ENCODE measurements at places on chromosomes 4 and X.

GRCh38 chr4:39047681-39048080 lies 14.4 kb upstream of the KLHL5 start:
- peaks cover 7% of the 10 kb centered on the region for H3K36me3 ChIP-seq
- no peak for DNase-seq
- H3K27ac ChIP-seq: no peak overlapping the region
- H3K4me3 ChIP-seq: no peak overlapping the region
- H3K27me3 ChIP-seq: no peaks in the 10 kb centered on the region

GRCh38 chr4:45442466-45442865 lies 681.4 kb downstream of the GABRG1 start:
- H3K4me3 ChIP-seq: no peak overlapping the region
- DNase-seq: no peak
- H3K27ac ChIP-seq: no peak overlapping the region
- H3K27me3 ChIP-seq: no peaks in the 10 kb centered on the region
- H3K4me1 ChIP-seq: no peaks in the 10 kb centered on the region

- no peaks in the 10 kb centered on the region for H3K36me3 ChIP-seq
- H3K27ac ChIP-seq: no peak overlapping the region
- no peaks in the 10 kb centered on the region for H3K4me1 ChIP-seq
- no peak overlapping the region for H3K4me3 ChIP-seq
Measured at GRCh38 chr4:189002475-189002874, 863.2 kb downstream of the TRIML1 start.

- H3K4me3 ChIP-seq: no peak overlapping the region
- no peaks in the 10 kb centered on the region for H3K27me3 ChIP-seq
- no peak overlapping the region for H3K27ac ChIP-seq
- peaks cover 4% of the 10 kb centered on the region for H3K36me3 ChIP-seq
- H3K4me1 ChIP-seq: peaks cover 16% of the 10 kb centered on the region
- no peak for DNase-seq
Measured at GRCh38 chr4:159308566-159309340, 205.9 kb downstream of the RAPGEF2 start.

GRCh38 chrX:100995469-100995868 lies 26.0 kb downstream of the ARL13A start:
- no peak overlapping the region for H3K27ac ChIP-seq
- peaks cover 5% of the 10 kb centered on the region for H3K36me3 ChIP-seq
- no peak for DNase-seq

DNA sequence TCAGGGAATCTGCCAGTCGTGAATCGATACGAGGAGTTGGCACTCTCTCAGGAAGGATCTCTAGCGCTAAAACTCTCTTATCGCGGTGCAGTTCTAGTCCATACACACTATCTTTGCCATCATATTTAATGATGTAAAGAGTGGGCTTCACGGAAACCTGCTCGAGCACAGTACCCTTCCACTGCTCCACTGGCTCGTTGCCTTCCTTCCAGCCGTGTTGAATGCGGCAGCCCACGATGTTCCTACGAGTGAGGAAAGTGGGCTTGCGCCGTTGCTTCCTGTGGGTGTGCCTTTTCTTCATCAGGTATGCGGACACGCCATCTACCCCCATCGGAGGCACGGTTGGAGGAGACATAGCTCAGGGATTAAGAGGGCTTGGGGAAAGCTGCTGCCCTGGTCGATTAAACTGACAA lies 661 bp downstream of the SPIN4 start:
- peak overlapping the region; percentile 59 for H3K27ac ChIP-seq
- peak overlapping the region; percentile 83 for H3K4me3 ChIP-seq
- no peak for DNase-seq
- peaks cover 1% of the 10 kb centered on the region for H3K36me3 ChIP-seq
- H3K27me3 ChIP-seq: no peaks in the 10 kb centered on the region
- peaks cover 17% of the 10 kb centered on the region for H3K4me1 ChIP-seq

GRCh38 chr4:110950731-110951130 lies 327.9 kb upstream of the PITX2 start:
- H3K27me3 ChIP-seq: no peaks in the 10 kb centered on the region
- H3K27ac ChIP-seq: no peak overlapping the region
- no peaks in the 10 kb centered on the region for H3K36me3 ChIP-seq
- DNase-seq: no peak
- no peaks in the 10 kb centered on the region for H3K4me1 ChIP-seq

- no peaks in the 10 kb centered on the region for H3K36me3 ChIP-seq
- no peak overlapping the region for H3K4me3 ChIP-seq
- H3K4me1 ChIP-seq: peaks cover 6% of the 10 kb centered on the region
- no peak overlapping the region for H3K27ac ChIP-seq
- no peak for DNase-seq
Measured at GRCh38 chr4:146029939-146030710, 91.5 kb upstream of the ZNF827 start.

- H3K36me3 ChIP-seq: no peaks in the 10 kb centered on the region
- H3K27me3 ChIP-seq: no peaks in the 10 kb centered on the region
- DNase-seq: no peak
- no peak overlapping the region for H3K27ac ChIP-seq
- no peak overlapping the region for H3K4me3 ChIP-seq
- H3K4me1 ChIP-seq: no peaks in the 10 kb centered on the region
Measured at GRCh38 chr4:127210893-127211649, 421.7 kb upstream of the INTU start.

DNA sequence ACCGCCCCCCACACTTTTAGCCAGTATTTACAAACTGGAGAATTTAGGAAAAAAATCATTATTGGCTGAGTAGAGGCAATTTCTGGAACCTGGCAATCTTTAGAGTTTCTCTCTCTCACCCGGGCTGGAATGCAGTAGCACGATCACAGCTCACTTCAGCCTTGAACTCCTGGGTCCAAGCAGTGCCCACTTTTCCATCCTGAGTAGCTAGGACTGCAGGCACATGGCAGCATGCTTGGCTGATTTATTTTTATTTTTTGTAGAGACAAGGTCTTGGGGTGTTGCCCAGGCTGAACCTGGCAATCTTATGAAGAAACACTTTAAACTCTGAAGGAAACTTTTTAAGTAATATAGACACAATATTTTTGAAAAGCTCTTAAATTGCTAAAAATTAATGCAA lies 120.1 kb downstream of the AFF1 start:
- H3K4me3 ChIP-seq: no peak overlapping the region
- no peak overlapping the region for H3K27ac ChIP-seq
- H3K4me1 ChIP-seq: peaks cover 74% of the 10 kb centered on the region
- DNase-seq: no peak
- no peaks in the 10 kb centered on the region for H3K27me3 ChIP-seq

DNA sequence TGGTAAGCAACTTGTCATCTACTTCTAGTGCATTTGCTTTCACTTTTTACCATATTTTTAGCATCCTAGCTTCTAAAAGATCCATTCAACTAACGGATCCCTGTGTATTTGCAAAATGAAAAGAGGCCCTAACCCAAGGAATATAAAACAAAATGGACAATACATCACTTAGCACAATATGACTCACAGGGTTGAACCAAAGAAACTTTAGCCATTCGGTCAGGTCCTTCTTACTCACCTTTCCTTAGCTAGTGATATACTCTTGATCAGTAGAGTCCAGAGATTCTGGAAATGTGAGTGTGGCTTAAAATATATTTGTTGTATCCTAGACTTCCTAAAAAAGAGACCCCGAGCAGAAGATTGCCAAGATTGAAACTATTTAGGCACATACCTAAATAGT lies 19.5 kb downstream of the TMPRSS11E start:
- DNase-seq: no peak
- no peaks in the 10 kb centered on the region for H3K36me3 ChIP-seq
- no peak overlapping the region for H3K27ac ChIP-seq
- H3K4me3 ChIP-seq: no peak overlapping the region
- peaks cover 4% of the 10 kb centered on the region for H3K4me1 ChIP-seq

GRCh38 chrX:118254611-118255010 lies 91.3 kb upstream of the WDR44 start:
- DNase-seq: no peak
- H3K27ac ChIP-seq: no peak overlapping the region
- H3K4me3 ChIP-seq: no peak overlapping the region

GRCh38 chr4:86791126-86791525 lies 58.1 kb downstream of the SLC10A6 start:
- H3K4me1 ChIP-seq: no peaks in the 10 kb centered on the region
- H3K36me3 ChIP-seq: no peaks in the 10 kb centered on the region
- no peak overlapping the region for H3K27ac ChIP-seq
- no peaks in the 10 kb centered on the region for H3K27me3 ChIP-seq
- no peak overlapping the region for H3K4me3 ChIP-seq
- DNase-seq: no peak

GRCh38 chr4:110532901-110533589 lies 57.1 kb downstream of the ENPEP start:
- H3K4me1 ChIP-seq: peaks cover 5% of the 10 kb centered on the region
- no peak for DNase-seq
- no peaks in the 10 kb centered on the region for H3K36me3 ChIP-seq
- H3K4me3 ChIP-seq: no peak overlapping the region
- H3K27me3 ChIP-seq: peaks cover 69% of the 10 kb centered on the region

- DNase-seq: no peak
- no peak overlapping the region for H3K27ac ChIP-seq
- no peak overlapping the region for H3K4me3 ChIP-seq
- H3K4me1 ChIP-seq: no peaks in the 10 kb centered on the region
- H3K36me3 ChIP-seq: no peaks in the 10 kb centered on the region
Measured at GRCh38 chr4:17234678-17235077, 277.2 kb downstream of the QDPR start.

DNA sequence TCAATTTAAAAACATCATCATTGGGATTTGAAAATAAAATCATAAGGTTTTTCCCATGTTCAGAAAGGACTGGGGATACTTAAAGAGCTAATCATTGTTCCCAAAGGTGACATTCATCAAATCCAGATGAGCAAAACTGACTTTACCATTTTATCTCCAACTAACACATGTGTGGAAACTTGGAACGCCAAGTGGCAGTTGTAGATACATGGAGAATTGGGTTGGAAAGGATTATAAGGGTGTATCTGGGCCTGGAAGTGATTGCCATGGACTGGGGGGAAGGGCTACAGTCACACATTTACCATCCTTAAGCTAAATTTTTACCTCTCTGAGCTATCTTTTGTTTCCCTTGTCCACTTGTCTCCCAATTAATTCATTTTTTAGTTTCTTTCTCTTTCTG lies 203.4 kb downstream of the SLC39A8 start:
- peaks cover 13% of the 10 kb centered on the region for H3K27me3 ChIP-seq
- no peaks in the 10 kb centered on the region for H3K4me1 ChIP-seq
- no peak overlapping the region for H3K27ac ChIP-seq
- H3K36me3 ChIP-seq: peaks cover 2% of the 10 kb centered on the region
- no peak for DNase-seq
- no peak overlapping the region for H3K4me3 ChIP-seq

- H3K4me1 ChIP-seq: no peaks in the 10 kb centered on the region
- no peak for DNase-seq
- no peaks in the 10 kb centered on the region for H3K27me3 ChIP-seq
- H3K27ac ChIP-seq: no peak overlapping the region
- H3K36me3 ChIP-seq: peaks cover 1% of the 10 kb centered on the region
Measured at GRCh38 chrX:153505361-153505760, 10.6 kb downstream of the BGN start.

- H3K36me3 ChIP-seq: no peaks in the 10 kb centered on the region
- no peaks in the 10 kb centered on the region for H3K4me1 ChIP-seq
- no peak overlapping the region for H3K27ac ChIP-seq
- no peak for DNase-seq
- H3K27me3 ChIP-seq: peaks cover 21% of the 10 kb centered on the region
Measured at GRCh38 chr4:47271291-47271690, 192.2 kb downstream of the COMMD8 start.

DNA sequence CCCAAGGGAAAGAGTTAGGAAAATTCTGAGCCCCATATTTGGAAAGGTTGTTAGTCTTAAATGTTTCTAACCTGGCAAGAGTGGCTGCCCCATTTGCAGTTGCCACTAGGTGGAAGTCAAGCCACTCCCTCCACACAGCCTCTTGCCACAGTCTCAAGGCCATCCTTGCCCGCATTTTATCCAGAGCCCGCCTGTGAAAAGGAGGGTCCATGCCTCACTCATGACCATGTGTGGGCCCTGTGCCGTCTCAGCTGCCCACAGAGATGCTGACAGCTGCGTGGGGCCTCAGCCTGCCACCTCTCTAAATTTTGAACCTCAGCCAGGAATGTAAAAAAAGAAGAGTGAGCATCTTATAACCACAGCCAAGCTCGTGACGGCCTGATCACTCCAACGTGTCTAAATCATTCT lies 201.5 kb upstream of the FAM241A start:
- H3K4me1 ChIP-seq: no peaks in the 10 kb centered on the region
- no peak overlapping the region for H3K27ac ChIP-seq
- no peak for DNase-seq
- H3K4me3 ChIP-seq: no peak overlapping the region
- H3K36me3 ChIP-seq: no peaks in the 10 kb centered on the region

DNA sequence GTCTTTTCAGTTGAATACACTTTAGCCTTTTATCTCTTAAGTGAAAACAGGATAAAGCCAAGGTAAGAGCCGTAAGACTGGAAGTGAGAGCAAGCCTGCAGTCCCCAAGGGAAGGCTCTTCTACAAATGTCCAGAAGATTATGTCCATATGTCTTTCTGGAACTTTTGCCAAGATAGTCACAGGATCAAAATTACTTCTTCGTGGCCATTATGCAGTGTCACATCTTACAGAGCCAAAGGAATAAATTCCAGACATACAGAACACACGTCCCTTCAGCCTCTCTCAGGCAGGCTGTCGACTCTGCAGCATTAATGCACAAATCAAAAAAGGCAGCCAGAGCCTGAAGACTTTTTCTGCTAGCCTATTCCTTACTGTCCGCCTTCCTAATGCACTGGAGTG lies 10.9 kb upstream of the GATB start:
- H3K4me3 ChIP-seq: no peak overlapping the region
- no peaks in the 10 kb centered on the region for H3K4me1 ChIP-seq
- no peaks in the 10 kb centered on the region for H3K36me3 ChIP-seq

- H3K27me3 ChIP-seq: no peaks in the 10 kb centered on the region
- peak within 1 kb of the TSS; percentile 91 for H3K27ac ChIP-seq
- no peak for DNase-seq
- H3K36me3 ChIP-seq: peaks cover 6% of the 10 kb centered on the region
- peaks cover 26% of the 10 kb centered on the region for H3K4me1 ChIP-seq
Measured at GRCh38 chr4:37890801-37891259, at the start of gene TBC1D1. Gene TBC1D1 (plus strand): TSS chr4:37891084. CDS start chr4:37902096, 11,012 bp downstream.

- no peaks in the 10 kb centered on the region for H3K27me3 ChIP-seq
- no peaks in the 10 kb centered on the region for H3K4me1 ChIP-seq
- no peak for DNase-seq
- no peaks in the 10 kb centered on the region for H3K36me3 ChIP-seq
- H3K4me3 ChIP-seq: no peak overlapping the region
- H3K27ac ChIP-seq: no peak overlapping the region
Measured at GRCh38 chr4:156378033-156378665, 424.5 kb upstream of the CTSO start.

GRCh38 chrX:120726294-120726693 lies 96.4 kb upstream of the C1GALT1C1 start:
- H3K4me1 ChIP-seq: no peaks in the 10 kb centered on the region
- peaks cover 1% of the 10 kb centered on the region for H3K36me3 ChIP-seq
- no peak overlapping the region for H3K4me3 ChIP-seq
- H3K27ac ChIP-seq: no peak overlapping the region
- H3K27me3 ChIP-seq: no peaks in the 10 kb centered on the region
- no peak for DNase-seq

DNA sequence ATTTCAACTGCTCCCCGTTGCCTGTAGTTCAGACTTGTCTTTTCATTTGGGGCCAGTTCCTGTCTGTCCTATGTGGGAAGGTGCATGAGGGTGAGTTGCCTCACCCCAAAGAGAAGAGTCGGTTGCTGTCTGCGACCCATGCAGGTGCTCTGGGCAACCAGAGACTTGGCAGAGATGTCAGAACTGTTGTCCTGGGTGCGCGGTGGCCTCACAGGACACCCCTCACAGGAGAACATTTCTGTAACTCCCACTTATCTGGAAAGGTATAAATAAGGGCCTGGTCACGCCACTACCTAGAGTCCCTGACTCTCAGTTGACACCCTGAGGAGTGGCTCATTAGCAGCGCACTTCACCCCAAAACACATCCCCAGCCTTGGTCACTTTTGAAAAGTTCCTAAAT lies 9.7 kb upstream of the NAT8L start:
- peaks cover 43% of the 10 kb centered on the region for H3K27me3 ChIP-seq
- no peak for DNase-seq
- H3K4me3 ChIP-seq: no peak overlapping the region
- H3K27ac ChIP-seq: no peak overlapping the region
- peaks cover 3% of the 10 kb centered on the region for H3K36me3 ChIP-seq
- H3K4me1 ChIP-seq: no peaks in the 10 kb centered on the region
